ENCODE measurements at places on chromosomes 11 and 22.

DNA sequence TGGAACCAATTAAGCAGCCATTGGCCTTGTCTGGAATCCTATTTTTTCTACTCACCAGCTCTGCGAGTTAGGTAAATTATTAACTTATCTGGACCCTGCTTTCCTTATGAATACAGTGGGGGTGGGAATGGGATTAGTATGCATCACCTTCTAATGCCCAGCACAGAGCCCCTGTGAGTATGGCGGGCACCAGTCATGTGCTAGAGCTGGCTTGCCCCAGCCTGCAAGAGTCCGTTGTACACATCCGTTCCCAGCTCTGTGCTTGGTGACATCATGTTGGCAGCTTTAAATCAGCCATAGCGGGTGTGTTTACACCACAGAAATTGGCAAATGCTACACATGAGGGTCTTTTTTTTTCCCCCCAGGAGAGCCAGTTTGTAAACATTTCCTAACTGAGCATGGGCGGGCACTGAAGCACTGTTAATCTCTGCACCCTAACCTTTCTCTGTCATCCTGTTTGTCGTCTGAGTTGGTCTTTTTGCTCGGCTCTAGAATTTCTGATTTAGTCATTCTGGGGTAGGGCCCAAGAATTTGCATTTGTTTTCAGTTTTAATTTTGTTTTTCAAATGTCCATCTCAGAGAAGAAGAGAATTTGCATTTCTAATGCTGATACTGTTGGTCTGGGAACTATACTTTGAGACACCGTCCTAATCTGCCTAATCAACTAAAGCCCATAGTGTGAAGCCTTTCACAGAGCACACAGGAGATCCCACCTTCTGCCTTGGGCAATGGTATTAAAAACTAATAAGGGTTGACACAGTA lies 130.3 kb upstream of the TBCEL start:
- DNase-seq: no peak

- DNase-seq: no peak
Measured at GRCh38 chr22:46010951-46011626, 34.1 kb upstream of the WNT7B start.

GRCh38 chr11:60371854-60372253 lies 6.5 kb upstream of the MS4A7 start:
- no peak for DNase-seq

GRCh38 chr11:31903225-31904074 lies 92.3 kb upstream of the PAX6 start:
- no peak for DNase-seq

DNA sequence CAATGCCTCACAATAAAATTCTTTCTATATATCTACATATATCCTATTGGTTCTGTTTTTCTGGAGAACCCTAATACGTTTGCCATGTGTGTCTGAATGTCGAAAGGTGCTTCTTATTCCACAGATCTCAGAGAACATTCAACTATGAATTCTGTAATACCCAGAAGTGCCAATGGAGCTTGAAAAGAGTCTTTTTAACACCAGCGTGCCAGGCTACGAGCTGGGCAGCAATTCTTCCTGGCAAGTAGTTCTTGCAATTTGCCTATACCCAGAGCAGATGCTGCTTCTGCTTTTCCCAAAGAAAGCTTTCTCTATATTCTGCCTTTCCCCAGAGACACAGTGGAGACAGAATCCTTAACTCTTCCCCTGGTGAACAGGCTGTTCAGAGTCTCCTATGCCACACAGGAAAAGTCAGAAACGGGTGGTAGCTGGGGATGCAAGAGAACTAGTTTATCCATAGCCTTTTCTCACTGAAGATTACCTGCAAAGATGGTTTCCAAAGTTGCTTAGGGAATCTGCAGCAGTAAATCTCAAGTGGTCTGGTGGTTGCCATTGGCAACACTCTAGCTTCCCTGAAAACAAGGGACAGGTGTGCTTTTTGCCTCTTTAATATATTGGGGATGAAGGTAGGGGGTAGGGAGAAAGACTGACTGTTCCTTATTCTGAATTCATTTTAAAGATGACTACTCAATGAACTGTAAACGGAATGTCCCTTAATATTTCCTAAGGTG lies 16.8 kb upstream of the PAFAH1B2 start:
- DNase-seq: no peak

- DNase-seq: no peak
Measured at GRCh38 chr11:18308242-18308641, 13.7 kb downstream of the HPS5 start.

DNA sequence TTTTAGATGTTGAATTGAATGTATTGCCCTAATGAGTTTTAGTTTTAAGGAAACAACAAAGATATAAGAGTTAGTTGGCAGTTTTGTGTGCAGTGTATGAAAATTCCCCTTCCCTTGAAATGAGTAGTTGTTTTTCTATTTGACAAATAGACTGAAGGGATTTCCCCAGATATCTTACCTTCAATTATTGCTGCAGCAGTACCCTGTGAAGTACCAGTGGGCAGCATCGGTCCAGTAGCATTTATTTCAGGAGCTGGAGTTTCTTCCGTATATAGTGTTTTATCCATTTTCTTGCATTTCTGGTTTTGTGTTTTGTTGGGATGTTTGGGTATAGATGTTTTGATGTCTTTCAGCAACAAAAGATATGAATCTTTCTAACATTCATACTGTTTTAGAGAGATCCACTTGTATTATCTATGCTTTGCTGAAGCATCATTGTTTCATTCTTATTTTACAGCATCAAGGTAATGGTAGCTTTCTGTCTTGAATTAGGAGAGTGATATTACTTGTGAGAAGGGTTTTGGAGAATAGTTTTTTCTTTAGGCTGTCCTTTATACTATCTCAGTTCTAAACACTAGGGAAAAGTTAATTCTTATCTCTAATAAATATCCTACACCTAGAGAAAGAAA lies 7.4 kb downstream of the KMT2A start:
- no peak for DNase-seq

DNA sequence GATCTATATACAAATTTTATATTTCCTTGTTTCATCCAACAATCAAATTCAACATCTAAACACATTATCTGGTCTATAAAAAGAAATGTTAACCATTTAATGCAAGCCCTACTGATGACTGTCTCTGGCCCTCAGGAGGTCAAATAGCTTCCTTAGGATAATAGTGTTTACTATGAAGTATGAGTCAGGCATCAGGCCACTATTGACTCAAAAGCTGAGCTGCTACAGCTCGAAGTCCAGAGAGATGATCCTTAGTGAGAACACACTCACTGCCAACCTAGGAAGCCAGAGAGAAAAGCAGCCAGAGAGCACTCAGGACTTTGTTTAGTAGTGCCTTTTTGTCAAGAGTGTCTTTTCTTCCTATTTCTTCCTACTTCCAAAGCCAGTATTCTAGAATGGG lies 171.8 kb downstream of the SOX6 start:
- DNase-seq: no peak

GRCh38 chr11:35751664-35752061 lies 89.1 kb downstream of the TRIM44 start:
- DNase-seq: no peak

GRCh38 chr11:74044538-74044937 lies 35.7 kb upstream of the UCP3 start:
- no peak for DNase-seq

- no peak for DNase-seq
Measured at GRCh38 chr11:94675239-94675638, 92.9 kb upstream of the AMOTL1 start.

GRCh38 chr22:44574057-44574639 lies 76.1 kb upstream of the RTL6 start:
- no peak for DNase-seq

- DNase-seq: no peak
Measured at GRCh38 chr22:23353696-23354095, 173.4 kb downstream of the BCR start.

GRCh38 chr22:46737105-46737975 lies 712 bp downstream of the CERK start:
- no peak for DNase-seq

DNA sequence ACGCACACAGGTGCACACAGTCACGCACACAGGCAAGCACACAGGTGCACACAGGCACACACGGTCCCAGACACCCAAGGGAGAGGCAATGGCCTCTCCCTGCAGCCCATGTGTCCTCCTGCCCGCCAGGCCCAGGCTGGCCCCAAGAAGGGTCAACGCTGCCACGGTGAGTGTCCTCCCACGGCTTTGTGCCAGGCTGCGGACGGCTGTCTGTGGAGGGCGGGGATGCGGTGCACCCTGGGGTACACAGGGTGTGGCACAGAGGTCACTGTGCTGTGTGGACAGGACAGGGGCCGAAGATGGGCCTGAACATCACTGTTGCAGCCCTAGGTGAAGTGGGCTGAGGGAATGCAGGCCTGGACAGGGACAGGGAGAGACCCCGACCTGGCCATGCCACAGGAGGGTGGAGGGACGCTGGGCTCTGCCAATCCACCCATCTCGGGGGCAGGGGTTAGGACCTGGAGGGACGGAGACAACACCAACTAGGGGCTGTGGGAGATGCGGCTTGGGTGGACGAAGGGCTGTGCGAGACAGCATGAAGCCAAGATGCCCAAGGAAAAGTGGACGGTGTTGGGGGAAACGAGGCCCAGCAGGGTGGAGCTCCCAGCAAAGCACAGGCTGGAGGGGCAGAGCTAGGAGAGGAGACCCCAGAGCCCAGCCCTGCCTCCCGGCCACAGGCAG lies 523.8 kb downstream of the BRD1 start:
- no peak for DNase-seq

DNA sequence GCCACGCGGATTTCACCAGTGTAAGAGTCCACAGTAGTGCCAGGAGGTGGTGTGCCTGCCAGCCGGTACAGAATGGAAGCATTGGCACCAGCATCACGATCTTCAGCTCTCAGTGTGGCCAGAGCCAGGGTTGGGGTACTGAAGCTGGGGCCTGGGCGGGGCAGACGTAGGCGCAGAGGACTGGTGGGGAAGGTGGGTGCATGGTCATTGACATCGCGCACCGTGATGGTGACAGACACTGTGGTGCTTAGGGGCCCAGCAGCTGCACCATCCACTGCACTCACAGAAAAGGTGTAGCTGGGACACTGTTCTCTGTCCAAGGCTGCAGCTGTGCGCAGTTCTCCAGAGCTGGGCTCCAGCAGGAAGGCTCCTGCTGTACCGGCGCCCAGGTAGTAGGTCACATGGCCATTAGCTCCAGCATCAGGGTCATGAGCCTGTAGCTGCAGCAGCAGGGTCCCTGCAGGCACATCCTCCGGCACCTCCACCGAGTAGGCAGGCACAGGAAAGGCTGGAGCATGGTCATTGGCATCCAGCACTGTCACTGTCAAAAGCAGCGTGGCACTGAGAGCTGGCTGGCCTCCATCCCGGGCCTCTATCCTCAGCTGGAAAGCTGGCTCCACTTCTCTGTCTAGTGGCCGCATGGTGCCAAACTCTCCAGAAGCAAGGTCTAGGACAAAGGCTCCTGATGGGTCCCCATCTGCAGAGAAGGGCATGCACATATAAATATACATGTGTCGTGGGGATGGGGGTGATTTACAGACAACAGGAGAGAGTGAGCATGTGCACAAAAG lies 7.9 kb upstream of the TPP1 start:
- no peak for DNase-seq
